ENCODE measurements at places on chromosomes 2 and 18.

- no peak for DNase-seq
Observed at GRCh38 chr2:7567646-7568045, 650.4 kb downstream of the RNF144A start.

DNA sequence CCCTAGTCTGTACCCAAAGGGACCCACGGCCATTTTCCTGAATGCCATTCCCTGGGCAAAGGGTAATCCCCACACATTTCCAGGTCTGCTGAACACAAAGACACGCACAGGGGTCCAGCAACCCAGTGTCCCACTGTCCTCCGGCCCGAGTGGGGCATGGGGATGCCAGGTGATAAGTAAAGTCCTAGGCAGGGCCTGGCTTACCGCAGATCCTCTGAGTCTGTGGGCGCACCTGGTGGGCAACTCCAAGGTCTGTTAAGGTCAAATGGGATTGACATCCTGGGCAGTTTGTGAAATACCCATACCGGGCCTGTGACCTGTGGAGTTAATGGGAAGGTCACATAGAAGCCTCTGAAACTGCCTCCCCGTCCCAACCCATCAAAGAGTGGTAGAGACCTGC is 116.1 kb downstream of the EIPR1 start:
- DNase-seq, result no peak

GRCh38 chr18:48891721-48892120 is 59.0 kb downstream of the SMAD7 start:
- no peak for DNase-seq

DNA sequence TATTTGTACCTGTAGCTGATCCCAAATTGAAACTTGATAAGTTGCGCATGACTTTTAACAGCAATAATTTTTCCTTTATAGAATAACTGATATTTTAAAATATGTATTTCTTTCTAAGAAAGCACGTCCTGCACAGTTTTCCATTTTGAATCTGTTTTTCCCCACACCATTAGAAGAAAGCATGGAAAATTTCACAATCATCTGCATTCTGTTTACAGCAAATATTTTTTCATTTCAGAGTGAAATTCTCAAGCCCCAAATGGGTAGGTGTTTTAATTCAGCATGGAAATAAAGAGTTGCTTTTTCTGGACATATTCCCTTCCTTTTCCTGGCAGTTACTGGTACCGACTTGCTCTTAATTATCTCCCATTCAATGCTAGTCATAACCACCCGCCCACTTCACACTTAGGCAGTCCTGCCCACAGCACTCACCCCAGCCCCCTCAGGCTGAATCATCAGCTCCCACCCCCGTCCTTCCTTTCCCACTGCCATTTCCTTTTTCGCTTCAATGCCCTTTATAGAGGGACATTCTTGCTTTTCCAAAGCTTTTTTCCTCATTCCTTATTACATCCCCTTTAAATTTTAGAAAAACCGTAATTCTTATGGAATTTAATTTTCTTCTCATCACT is 89.2 kb upstream of the GLS start:
- peak; percentile 82 for DNase-seq

DNA sequence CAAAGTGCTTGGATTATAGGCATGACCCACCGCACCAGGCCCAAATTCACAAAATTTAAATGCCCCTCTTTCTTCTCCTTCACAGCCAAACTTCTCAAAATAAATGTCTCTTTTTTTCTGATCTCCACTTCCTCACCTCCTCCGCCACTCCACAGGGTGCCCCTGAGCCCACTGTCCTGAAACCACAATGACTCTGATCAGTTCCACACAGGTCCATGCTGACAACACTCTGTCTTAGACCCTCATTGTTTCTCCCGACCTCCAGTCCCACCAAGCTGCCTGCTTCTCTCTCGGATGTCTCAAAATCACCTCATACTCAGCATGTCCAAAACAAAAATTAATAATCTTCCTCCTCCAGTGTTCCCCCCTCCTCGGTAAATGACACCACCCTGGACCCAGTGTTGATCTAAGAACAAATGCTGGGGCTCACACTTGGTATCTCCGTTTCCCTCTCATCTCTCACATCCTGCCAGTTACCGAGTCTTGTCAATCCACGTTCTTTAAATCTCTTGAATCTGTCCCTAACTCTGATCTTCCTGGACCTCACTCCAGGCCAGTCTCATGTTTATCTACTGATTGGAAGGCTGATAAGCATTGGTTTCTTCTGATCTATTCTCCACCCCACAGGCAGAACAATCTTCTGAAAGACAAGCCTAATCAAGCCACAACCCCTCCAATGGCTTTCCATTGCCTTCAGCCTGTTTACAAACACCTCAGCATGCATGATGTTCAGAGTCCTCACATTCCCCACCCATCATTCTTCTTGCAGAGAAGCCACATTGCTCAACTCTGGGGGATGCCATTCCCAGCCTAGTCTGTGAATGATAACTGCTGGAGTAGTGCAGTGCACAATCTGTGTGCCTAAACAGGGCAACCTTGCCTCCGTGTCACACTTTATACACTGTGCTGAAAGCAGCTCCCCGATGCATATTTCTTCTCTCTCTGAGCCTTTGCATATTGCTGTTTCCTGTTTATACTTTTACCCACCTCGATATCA is 12.4 kb upstream of the ANKRD44 start:
- peak; percentile 14 for DNase-seq

All from EH (cell line).